Naive thymus-derived CD4-positive, alpha-beta T cell (primary cell): ENCODE measurements at places on chromosomes 4 and X.

DNA sequence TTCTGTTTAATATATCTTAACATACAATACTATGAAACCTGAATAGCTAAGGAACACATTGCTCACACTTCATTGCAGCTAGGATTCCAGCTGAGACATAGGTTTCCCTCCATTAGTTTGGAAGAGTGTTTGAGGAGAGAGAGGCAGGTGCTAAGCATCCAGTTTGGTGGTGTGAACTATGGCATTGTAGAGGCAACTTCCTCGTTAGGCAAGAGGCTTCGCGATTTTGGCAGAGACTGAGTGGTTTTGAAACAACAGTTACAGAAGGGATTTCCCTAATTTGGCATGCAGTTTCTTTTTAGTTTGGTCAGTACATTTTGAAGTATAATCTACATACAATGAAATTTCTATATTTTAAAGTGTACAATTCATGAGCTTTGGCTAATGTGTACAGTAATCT is 117.1 kb upstream of the BMP3 start:
- no peak for DNase-seq

- no peak for DNase-seq
Measured at GRCh38 chrX:30864383-30864785, 24.7 kb downstream of the TAB3 start.

DNA sequence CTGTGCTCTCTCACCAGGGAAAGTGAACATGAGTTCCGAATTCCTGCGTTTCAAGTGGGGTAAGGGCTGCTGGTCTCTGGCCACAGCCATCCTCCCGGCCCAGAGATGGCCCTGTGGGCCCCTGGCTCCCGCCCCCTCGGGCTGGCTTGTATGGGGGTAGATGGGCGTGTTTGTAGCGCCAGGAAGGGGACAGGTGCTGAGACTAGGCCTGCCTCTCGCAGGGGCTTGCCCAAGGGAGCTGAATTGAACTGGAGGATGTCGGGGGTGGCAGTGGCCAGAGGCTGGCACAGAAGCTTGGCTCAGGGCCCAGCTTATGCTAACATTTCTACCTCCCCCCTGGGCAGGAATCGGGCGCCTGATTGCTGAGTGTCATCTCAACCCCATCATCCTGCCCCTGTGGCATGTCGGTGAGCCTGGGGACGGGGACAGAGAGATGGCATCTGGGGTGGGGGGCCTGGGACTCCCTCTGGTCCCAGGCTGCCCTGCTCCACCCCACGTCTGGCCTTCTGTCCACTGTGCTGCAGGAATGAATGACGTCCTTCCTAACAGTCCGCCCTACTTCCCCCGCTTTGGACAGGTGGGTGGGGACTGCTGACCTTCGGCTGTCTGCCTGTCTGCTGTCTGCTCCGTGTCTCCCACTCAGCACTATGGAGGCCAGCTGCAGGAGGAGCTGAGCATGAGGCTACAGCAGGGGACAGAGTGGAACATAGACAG is 8.5 kb downstream of the TAFAZZIN start:
- no peak for DNase-seq

DNA sequence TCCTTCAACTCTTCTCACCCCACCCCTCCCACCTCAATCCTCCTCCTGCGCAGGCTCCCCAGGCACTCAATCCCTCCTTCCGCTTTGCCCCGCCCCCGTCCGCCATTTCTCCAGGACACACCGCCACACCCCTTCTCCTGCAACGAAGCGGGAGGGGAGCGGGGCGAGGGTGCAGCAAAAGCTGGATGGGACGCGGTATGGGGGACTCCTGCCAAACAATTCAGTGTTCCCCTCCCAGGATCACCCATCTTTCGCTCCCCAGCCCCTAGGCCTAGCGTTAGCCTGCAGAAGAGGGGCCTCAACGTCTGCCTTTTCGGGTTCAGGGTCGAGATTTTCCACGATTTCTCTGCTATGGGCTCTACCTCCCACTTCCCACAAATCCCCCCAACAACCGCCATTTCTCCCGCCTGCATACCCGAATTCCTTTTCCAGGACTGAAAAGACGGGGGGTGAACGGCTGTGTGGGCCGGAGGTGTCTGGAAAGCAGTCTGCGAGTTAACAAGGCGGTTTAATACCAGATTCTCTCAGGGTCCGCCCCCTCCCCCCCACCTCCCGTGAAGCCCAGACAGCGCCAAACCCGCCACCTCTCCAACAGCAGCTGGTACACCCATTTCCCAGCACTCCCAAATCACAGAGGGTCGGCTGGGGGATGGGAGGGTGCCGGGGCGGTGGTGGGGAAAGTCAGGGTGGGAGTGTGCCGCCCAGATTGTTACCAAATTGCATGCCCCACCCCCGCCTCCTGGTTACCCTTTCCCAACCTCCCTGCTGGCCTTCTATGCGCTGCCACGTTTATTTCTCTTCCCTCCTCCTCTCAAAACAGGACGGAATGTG is 774 bp downstream of the ARMCX2 start:
- peak; percentile 50 for DNase-seq

- DNase-seq = peak; percentile 46
Measured at GRCh38 chrX:110407910-110408545, 49.4 kb downstream of the RTL9 start.

GRCh38 chr4:1714303-1715001 is 2.3 kb upstream of the SLBP start:
- DNase-seq = no peak
